Ammon's horn (tissue), 1 donor: ENCODE measurements at places on chromosomes 12 and 14.

- DNase-seq = no peak
Measured at GRCh38 chr14:74595006-74595735, 16.9 kb downstream of the LTBP2 start.

DNA sequence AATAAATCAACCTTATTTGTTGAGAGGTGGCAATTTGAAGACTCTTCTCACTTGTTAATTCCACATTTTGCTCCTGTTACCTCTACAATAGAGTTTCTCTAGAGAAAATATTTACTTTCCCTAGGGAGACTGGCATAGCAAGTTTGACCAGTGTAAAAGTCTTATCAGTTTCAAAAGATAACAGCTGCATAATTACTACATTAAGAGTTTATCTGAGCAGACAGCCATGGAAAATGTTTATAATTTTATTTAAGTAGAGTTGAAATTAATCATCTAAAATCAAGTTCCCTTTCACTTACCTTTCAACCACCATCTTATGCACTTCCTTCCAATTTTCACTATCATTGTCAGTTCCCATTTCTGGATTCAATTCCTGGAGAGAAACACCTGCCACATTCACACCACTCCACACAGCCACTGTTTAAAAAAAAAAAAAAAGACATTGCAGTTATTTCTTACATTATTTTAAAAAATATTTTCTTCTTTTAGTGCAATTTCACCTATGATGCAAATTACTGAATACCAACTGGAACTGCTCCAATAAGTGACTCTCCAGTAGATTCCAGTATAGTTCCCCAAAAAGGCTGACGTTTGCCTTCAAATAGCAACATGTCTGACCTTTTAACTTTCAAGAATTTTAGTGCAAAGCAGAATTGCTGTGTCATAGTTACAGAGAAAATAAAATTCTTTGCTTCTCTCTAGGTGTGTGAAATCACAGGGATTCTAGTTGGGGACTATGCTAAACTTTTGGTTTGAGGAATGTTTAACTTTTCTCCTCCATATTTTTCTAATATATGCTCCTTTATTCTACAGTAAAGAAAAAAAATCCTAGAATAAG lies 19.4 kb downstream of the LDHB start:
- no peak for DNase-seq

DNA sequence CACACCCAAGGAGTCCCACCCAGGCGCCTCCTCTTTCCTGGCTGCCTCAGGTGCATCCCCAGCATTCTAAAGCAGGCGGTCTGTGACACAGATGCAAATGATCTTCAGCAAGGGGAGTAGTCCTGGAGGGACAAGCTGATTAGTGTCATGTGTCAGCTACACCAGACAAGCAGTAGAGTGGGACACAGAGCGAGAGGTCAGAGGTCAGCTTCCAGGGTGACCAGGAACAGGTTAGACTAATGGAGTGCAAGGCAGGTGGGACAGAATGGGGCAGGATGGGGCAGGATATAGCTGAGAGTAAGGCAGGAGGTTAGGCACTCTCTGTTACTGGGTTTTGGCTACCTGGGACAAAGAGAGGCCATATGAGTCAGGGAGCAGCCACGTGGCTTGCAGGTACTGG lies 534.0 kb downstream of the FUT8 start:
- DNase-seq = no peak

- DNase-seq = no peak
Measured at GRCh38 chr12:20567413-20567812, 127.7 kb upstream of the SLCO1C1 start.

- no peak for DNase-seq
Measured at GRCh38 chr12:107441665-107442300, 243.8 kb upstream of the PWP1 start.
